SK-N-DZ (cell line): ENCODE measurements at places on chromosomes 7 and 10.

GRCh38 chr10:91768123-91768522, 30.1 kb upstream of the TNKS2 start:
- DNase-seq = no peak

DNA sequence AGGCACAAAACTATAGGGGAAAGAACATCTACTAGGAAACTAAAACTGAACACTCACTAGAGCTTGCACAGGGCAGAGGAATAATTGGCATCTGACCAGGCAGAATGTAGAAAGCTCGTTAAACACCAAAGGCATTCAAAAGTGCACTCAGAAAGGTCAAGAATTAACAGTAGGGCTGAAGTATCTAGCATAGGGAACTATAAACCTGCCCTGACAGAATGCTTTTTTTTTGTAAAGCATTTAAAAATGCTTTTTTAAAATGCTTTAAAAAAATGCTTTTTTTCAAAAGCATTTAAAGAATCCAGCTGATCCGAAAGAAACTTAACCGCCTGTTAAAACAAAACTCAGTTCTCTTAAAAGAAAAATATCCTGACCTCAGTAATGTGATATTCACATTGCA, 74.6 kb upstream of the EGFR start:
- DNase-seq = no peak

DNA sequence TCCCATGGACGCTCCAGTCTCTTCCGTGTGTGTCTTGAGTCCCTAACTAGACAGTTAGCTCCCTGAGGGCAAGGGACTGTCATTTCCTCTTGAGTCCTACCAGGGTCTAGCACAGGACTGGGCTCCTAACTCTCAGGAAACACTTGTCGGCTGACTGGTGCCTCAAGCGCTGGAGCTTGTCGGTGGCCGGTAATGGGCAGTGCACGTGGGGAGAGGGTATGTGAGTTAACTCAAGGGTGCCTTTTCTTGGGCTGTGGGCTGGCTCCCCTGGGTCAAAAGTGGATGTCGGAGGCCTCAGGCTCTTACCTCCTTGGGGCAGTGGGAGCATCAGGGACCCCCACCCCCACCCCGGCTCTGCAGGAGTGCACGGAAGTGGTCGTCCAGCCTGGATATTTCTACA, 32.9 kb downstream of the ZNF775 start:
- no peak for DNase-seq

DNA sequence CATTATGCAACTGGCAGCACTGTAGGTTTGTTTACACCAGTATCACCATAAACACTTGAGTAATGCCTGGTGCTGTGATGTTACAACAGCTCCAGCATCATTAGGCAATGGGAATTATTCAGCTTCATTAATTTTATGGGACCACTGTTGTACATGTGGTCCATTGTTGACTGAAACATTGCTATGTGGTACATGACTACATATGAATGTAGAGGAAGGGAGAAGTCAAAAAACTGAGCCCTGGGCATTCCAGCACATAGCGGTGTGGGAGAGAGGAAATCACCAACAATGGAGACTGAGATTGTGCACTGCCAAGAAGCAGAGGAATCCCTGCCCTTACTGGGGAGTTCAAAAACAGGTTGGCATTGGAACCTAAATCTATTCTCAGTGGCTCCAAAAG, 89.0 kb downstream of the TRIM24 start:
- DNase-seq = no peak

GRCh38 chr7:5758286-5758685, 23.2 kb downstream of the RNF216 start:
- DNase-seq = no peak

- peak; percentile 57 for DNase-seq
Observed at GRCh38 chr7:40656349-40656748, 521.5 kb downstream of the SUGCT start.

DNA sequence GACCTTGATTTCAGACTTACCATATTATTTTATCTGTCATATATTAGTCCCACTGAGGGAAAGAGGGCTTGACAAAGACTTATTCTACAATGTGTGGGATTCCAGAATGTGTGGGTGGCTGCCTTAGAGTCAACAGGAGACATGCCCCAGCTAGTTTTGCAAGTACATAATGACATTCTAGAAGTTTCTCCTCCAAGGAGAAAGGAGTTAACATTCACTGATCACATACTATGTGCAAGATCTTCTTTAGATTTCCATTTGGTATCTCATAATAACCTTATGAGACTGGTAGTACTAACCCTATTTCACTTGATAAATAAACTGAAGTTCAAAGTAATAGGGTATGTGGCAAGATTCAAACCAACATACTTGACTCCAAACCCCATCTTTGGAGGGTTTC, 25.2 kb downstream of the IRF5 start:
- DNase-seq = no peak

DNA sequence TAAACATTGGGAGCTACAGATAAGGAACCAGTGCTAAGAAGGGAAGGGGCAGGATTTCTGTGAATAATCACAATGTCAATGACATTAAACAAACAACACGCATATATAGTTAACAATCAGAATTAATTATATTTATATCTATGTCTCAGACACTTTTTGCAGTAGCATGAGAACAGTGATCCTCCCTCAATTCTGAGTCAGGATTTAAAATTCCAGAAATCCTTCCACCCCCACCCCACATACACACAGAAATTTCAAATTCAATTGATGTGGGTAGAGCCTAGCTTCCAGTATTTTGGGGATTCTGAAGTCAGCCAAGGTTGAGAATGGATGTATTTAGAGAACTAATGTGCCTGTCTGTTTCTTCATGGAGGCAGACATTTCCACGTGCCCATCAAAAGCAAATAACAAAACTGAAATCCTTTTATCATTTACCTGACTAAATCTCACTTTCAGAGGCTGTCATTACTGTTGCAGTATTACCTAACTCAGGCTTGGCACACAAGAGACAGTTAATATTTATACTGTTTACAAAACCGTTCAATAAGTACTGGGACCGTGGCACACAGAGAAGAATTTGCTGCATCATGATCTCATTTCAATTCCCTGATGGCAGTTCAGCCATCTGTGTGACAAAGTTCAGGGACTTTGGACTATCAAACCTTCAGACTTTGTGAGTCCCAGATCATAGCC, 116.6 kb upstream of the PALS2 start:
- no peak for DNase-seq

DNA sequence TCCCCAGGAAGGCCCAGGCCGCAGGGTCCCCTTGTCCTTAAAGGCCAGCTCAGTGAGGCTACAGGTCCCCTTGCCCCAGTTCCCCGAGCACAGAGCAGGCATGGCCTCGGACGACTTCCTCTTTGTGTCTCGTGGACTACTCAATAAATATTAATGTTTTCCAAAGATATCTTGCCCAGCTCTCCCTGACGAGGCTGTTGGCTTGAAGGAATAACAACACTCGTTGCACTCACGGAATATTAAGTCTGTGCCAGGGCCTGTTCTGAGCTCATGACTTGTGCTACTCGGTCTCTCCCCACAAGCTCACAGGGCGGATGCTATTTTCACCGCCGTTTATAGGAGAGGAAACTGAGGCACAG, 68.2 kb downstream of the CUX1 start:
- DNase-seq = no peak

GRCh38 chr10:33215635-33216034, 118.8 kb downstream of the NRP1 start:
- no peak for DNase-seq

DNA sequence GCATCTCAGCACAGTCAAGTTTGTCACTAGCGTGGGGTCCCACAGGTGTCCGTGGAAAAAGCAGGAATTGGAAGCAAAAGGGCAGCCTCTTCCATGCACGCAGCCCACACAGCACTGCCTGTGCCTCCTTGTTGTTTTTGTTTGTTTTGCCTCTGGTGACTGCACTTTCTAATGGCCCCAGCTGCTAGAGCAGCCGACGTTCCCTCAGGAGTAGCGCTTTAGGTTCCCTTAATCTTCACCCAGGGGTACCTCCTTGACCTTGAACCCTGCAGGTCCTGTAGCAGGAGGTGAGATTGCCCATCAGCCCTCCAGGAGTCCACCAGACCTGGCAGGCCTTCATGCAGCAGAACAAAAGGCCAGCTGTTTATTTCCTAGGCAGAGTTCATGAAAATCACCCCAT, 210.1 kb downstream of the CACNB2 start:
- DNase-seq = no peak

GRCh38 chr10:69474742-69475432, 23.6 kb downstream of the TSPAN15 start:
- DNase-seq = no peak
